CD4-positive, alpha-beta memory T cell (primary cell): ENCODE measurements at places on chromosomes 7 and 10.
A peak's percentile ranks its signal among the peaks of the same experiment; 100 is the strongest.

DNA sequence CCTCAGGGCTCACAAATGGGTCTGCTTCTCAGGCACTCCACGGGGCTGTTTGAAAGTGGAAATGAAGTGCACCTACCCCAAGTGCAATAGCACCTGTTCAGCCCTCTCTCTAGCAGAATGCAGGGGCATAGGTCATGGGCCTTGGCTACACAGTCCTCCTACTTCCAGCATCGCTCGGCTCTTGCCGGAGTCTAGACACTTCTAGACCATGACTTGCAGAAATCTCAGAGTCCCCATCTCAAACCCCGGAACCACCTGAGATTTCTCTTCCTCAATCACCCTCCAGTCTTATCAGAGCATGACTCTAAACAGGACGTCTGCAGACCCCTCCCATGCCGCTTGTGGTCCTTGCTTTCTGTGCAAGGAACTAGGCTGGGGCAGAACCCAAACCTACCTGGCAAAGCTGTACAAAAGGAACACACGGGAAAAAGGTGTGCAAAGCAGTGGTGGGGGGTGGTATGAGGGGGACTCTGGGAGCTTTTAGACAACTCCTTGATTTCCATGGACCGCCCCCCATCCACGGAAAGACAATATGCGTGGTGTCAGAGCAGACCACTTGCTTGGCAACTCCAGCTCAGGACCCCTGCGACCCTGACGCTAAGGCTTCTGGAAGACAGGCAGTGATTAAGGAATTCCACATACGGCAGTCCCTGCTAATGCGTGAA lies 13.8 kb downstream of the TMEM273 start:
- no peak for DNase-seq

- DNase-seq, result no peak
Observed at GRCh38 chr10:12757351-12757750, 244.2 kb downstream of the CCDC3 start.

GRCh38 chr10:92790440-92790839 lies 57.9 kb upstream of the EXOC6 start:
- DNase-seq, result no peak

- no peak for DNase-seq
Observed at GRCh38 chr10:109166935-109167334, 756.4 kb downstream of the XPNPEP1 start.

- DNase-seq, result no peak
Observed at GRCh38 chr7:155380976-155381851, 76.7 kb upstream of the EN2 start.

DNA sequence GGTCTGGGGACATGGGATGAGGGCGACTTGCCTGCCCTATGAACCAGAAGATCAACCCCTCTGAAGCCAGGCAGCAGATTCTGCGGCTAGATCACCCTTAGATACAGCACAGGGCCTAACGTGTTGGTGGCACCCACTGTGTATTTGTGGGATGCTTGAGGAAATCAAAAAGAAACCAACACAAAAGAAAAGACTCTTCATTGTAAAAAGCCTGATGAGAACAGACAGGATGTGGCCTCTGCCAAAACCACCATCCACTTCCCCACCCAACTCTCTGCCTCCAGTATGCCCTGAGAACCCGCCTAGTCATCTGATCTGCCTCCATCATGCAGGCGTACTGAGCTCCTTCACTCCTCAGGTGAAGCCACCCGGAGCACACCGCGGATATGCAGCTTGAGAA lies 97.2 kb upstream of the INSYN2A start:
- DNase-seq, result peak; percentile 77
